GM12891 (cell line): ENCODE measurements at places on chromosomes 13 and 19.
A peak's percentile ranks its signal among the peaks of the same experiment; 100 is the strongest.

- no peak for DNase-seq
Measured at GRCh38 chr19:50233308-50233910, 30.0 kb downstream of the MYH14 start.

DNA sequence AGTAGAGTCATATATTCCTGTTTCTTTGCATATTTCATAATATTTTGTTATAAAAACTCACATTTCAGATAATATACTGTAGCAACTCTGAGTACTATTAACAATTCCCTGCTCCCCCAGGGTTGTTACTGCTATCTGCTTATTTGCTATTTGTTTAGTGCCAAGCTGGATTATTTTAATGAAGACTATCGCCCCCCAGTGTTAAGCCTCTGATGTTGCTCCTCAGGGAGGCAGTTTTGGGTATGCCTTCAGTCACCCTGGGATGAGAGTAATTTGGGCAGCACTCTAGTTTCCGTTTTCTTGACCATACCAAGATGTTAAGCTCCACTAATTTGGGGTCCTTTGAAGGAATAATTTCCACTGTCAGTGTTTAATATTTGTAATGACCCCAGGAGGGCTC is 46.0 kb downstream of the MICU2 start:
- no peak for DNase-seq

- DNase-seq = peak; percentile 38
Measured at GRCh38 chr13:46160471-46161066, 21.4 kb downstream of the LCP1 start.

DNA sequence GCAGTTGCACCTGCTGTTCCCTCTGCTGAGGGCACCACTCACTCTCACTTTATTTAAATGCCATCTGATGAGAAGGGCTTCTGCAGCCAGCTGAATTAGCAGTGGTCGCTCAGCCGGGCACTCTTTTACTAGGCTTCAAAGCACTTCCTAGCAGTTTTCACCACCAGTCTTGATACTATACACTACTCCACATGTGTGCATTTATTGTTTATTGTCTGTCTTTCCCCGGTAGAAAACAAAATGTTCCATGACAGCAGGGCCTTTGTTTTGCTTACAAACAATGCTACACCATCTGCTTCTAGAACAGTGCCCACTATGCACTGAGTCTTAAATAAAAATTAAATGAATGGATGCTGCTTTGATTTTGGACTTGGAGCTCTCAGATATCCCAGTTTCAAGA is 404.9 kb downstream of the FGF14 start:
- DNase-seq = no peak

DNA sequence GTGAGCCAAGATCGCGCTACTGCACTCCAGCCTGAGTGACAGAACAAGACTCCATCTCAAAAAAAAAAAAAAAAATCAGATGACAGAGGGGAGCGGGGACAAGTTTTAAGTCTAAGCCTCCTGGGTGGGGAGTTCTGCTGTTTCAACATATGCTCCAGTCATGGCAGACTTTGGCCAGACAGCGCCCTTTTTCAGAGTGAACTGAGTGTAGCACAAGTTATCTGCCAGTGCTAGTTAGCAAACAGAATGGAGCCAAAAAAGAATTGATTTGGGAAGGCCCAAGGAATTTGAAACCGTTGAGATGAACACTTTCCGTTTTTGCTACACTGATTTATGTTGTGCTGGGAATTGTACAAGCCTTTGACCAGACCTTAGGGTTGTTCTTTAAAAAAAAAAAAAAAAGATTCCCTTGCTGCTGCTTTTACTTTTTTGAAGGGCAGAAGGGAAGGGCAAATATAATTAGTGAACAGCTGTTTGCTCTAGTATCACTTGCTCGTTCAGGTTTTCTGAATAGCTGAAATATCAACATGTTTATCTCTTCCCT is 5.7 kb downstream of the ACTN4 start:
- DNase-seq = no peak

GRCh38 chr19:11321191-11322126 is 18.0 kb downstream of the RAB3D start:
- no peak for DNase-seq

GRCh38 chr19:50178320-50178719 is 15.2 kb upstream of the IZUMO2 start:
- no peak for DNase-seq

- DNase-seq = no peak
Measured at GRCh38 chr19:918481-919198, 1.5 kb downstream of the KISS1R start.

DNA sequence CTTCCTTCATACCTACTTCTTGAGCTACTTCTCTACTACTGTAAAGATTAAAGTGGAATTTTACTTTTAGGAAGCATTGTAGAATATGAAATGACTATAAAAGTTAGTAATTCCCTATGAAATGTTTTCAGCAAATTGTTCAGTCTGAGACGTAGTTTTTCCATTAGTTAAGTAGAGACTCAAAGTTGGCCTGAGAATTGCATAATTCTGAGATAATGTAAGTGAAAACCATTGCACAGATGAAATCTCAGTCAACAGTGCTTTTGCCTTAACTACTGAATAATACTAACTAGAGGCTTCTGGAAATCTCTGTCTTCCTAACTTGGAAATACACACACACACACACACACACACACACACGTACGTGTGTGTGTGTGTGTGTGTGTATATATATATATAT is 125.9 kb downstream of the FGF14 start:
- no peak for DNase-seq

- DNase-seq = no peak
Measured at GRCh38 chr13:21850013-21851006, 179.4 kb downstream of the FGF9 start.

DNA sequence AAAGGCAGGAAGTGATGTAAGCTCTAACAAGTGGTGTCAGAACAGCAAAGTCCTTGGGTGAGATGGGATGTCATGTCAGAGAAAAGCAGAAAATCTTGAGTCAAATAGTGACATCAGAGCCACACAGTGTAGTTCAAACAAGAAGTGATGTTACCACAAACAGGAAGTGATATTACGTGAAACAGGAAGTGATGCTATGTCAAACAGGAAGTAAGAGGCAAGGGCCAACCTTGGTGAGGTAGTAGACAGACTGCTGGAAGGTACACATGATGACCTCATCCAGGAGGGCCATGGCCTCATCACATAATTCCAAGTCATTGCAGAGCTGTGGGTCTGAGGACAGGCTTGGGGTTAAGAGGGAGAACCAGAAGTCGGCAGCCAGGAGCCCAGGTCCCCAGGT is 7.0 kb upstream of the MAMSTR start:
- no peak for DNase-seq

DNA sequence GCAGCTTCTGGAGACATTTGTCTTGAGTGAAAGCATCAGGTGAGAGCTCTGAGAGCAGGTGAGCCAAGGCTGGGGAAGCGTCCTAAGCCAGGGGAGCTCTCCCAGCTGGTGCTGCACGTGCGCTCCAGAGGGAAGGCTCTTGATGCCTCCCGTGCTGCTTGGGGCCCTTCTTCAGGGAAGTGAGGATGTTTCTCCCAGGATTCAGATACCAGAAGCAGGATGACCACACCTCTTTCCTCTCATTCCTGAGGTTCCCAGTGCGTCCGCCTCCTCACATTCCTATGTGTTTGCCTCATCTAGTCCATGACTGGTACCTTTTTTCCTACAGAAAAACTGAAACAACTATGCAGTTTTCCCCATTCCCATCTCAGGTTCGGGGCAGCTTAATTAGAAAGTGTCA is 231.0 kb upstream of the IRS2 start:
- no peak for DNase-seq

DNA sequence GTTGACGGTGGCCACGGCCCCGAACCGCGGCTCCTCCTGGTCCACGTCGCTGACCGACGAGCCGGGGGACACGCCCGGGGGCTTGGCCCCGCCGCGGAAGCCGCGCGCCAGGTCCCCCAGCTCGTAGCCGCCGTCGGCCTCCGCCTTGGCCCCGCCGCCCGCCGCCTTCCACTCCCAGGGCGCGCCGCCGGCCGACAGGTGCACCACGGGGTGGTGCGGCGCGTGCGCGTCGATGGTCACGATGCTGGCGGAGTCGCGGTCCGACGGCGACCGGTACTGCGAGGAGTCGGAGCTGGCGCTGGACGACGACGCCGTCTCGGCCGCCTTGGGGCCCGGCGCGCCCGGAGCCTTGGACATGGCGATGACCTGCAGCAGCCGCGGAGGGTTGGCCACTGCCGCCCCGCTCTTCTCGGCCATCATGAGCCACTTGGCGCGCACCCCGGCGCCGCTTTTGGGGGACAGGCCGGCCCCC is 9.0 kb downstream of the PLPPR3 start:
- peak; percentile 19 for DNase-seq

GRCh38 chr19:7007859-7008258 is 13.4 kb downstream of the MBD3L2B start:
- DNase-seq = no peak

GRCh38 chr19:42233106-42233505 is 9.3 kb downstream of the GSK3A start:
- no peak for DNase-seq

DNA sequence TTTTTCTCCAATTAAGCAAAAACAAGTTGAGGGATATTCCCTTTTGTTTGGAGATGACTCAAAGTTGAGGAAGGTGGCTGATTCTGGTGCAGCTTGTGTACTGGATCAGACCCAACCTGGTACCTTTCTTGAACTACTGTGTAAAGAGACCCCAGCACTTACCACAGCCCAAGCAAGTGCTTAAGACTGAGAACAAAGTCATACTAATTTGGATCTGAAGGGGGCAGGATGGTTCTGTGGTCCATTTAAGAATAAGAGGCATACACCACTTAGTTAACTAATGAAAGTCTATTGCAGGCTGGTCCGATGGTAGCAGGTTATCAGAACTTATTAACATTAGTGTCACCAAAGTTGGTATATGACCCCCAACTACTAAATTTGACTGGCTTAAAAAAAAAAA is 6.3 kb downstream of the THSD1 start:
- DNase-seq = no peak

DNA sequence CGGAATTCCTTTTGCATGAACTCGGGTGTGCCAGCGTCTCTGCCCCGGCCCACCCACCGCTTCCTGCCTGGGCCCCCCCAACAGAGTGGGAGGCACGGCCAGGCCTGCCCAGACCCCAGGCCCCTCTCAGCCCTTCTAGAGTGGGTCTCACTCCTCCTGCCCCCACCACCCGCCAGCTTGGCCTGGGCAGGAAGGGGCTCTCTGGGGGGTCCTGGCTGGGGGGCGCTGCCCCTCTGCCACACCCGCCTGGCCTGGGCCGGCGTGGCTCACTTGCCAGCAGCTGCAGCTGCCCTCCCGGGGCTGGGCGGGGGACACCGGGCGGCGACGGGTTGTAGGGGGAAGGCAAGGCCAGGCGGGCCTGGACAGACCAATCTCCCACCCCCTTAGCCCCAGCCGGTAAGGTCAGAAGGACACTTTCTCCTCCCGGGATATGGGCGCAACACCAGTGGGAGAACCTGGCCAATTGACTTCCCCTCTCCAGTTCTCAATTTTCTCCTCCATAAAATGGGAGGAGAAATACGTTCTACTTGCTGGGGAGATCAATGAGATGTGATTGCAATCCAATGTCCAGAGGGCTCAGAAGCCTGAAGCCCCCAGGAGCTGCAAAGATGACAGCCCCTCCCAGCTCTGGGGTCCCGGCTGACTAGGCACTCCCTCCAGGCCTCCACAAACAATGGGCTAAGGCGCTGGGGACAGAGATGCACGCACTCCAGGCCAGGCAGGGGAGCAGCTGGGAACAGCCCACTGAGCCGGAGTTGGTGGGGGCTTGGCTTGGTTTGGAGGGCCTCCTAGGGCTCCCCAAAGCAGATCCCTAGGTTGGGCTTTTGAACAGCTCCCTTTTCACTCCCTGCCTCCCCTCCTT is 2.4 kb downstream of the CRLF1 start:
- no peak for DNase-seq
